NCI-H1694 (cell line): ENCODE measurements at places on chromosomes 3 and 15.

- DNase-seq, result no peak
Measured at GRCh38 chr3:37135561-37135960, 38.8 kb downstream of the LRRFIP2 start.

DNA sequence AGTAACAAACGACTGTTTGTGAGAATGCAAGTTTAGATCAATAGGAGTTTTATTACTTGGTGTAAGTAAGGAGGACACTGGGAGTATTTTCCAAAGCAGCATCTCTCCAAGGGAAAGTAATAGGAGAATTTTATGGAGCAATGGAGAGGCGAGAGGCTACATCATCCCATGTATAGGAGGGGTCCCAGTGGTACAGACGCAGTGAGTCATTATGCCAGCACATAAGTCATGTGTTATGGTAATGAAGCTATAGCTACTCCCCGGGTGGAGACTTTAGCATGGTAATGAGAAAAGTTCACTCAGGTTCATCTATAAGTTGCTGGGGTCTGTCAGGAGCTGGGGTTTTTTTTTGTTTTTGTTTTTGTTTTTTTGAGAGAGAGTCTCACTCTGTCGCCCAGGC, 29.5 kb upstream of the ZNF445 start:
- DNase-seq, result no peak

DNA sequence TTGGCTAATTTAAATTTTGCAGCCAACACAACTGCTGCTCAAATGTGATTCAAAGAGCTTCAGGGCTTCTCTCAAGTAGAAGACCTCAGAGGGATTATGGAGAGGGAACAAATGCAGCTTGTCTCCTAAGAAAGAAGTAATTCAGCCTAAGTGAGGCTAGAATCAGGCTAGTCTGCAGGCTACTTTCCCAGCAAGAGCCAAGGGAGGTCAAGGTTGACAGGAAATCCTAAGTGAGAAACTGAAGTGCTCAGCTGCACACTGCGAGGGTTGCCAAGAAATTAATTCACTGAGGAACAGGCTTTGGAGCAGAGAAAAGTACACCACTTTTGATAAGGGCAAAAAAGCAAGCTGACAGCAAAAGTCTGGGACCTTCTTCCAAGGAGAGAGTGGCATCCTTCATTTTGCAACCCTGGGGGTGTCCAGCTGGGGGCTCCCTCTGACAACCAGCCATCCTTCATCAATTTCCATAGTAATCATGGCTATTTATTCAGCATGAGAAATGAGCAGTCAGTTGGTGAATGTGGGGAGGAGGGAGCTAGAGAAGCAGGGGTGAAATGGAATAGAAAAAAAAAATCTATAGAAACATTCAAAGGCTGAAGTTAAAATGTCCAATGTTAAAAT, 646.4 kb upstream of the ADAMTS9 start:
- DNase-seq, result no peak

GRCh38 chr3:73580343-73580742, 44.4 kb downstream of the PDZRN3 start:
- no peak for DNase-seq

GRCh38 chr3:117939425-117940027, 1095.1 kb downstream of the IGSF11 start:
- DNase-seq, result no peak

GRCh38 chr3:193780810-193781478, 187.9 kb downstream of the OPA1 start:
- DNase-seq, result peak; percentile 72
